ENCODE measurements at places on chromosomes 2 and 18.

- DNase-seq, result no peak
These were observed 335.3 kb downstream of the TNS1 start for GRCh38 chr2:217667512-217667911.

- DNase-seq, result no peak
These were observed 170.8 kb downstream of the ETAA1 start for GRCh38 chr2:67567886-67568285.

GRCh38 chr18:10936176-10937053 lies 213.0 kb downstream of the PIEZO2 start:
- DNase-seq, result no peak

DNA sequence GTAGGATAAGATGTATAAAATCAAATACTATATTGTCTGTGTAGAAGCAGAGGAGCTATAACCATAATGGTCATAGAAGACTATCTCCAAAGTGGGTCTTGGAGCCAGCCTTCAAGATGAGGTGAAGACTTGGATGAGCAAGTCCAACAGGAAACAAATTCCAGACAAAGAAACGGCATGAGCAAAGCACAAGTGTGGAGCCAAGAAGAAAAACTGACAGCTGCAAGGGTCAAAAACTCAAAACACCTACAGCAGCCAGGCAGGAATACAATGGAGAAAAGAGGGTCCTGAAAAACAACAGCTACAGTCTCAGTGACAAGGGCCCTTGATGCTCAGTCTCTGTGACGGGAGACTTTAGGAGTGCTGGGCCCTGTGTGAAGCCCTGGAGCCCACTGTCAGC lies 102.4 kb downstream of the STK39 start:
- DNase-seq, result no peak

- no peak for DNase-seq
These were observed 99.6 kb downstream of the METTL8 start for GRCh38 chr2:171334171-171334570.

DNA sequence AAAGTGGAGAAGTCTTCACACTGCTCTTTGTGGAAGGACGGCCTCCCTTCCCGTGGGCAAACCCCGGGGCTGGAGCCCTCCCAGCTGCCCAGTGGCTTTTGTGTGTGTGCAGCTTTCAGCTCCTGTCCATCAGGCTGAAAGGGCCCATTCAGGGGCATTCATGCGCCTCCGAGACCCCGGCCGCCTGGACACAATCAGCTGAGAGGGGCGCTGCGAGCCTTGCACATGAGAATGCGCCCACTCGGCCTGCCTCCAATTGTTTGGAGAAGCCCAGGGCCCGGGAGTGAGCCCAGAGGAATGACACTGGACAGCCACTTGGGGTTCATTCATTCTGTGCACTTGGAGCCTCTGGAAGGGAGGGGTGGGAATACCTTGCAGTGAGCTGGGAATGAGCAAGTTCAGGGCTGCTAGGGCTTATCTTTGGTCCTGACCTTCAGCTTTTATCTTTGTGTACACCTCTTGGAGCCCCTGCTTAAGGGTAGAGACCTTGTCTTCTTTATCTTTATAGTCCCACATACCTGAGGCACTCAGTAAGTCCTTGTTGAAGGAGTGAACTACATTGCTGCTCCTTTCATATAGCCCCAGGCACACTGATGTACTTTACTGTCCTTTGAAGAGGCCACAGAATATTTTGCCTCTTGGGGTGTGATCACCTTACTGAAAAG lies 56.5 kb downstream of the TCF7L1 start:
- DNase-seq, result no peak

DNA sequence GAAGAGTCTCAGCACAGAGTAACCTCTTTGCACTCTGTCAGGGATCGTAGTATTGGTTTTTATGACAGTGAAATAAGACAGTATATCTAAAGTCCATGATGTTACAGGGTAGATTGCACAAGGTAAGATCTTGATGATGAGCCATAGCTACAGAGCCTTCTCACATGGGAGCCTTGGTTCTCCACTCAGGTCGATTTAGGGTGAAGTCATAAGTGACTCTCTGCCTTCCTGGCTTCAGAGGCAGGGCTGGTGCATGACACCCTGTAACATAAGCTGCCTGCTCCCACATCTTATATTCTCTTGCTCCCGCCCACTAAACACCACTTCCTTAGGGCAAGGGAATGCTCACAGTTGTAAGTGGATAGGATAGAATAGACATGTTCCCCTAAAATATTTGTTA lies 13.3 kb downstream of the DAPL1 start:
- DNase-seq, result no peak

All from stimulated activated CD8-positive, alpha-beta memory T cell treated with anti-CD3 and anti-CD28 coated beads, Interleukin-15, amount 100 ng/mL, for 24 hours (primary cell).